A549 treated with dexamethasone at 1 μM for 4 hours (cell line): ENCODE measurements at places on chromosomes 5 and 9. TPM values are rescaled to one million over a fixed set of nuclear protein-coding genes. Genes with fewer than 3 reads are reported as not detected.

The CARD6 gene
- 2.3 to 3.2 TPM (median 2.6 TPM) in 5 replicates for total RNA-seq

The DBH gene
- total RNA-seq = not detected in 5 replicates

The PCDHB13 gene
- 0.04 to 0.09 TPM (median 0.07 TPM) in 5 replicates for total RNA-seq

The SPINK4 gene
- not detected in 5 replicates for total RNA-seq

The SELENOP gene
- 0.13 to 0.34 TPM (median 0.21 TPM) in 5 replicates for total RNA-seq

The RMRP gene
- total RNA-seq = 4.7 to 10.3 TPM (median 5.3 TPM) in 3 of 5 replicates, not detected in the others

The ZNF354B gene
- total RNA-seq = 3.8 to 5.5 TPM (median 4.3 TPM) in 5 replicates

The TAL2 gene
- total RNA-seq = 0.15 to 0.45 TPM (median 0.22 TPM) in 4 of 5 replicates, not detected in the other

The PTGDS gene
- total RNA-seq = 0.28 to 1.4 TPM (median 0.77 TPM) in 5 replicates

The TICAM2 gene
- total RNA-seq = 0.87 to 1.5 TPM (median 1.1 TPM) in 5 replicates

The CDH9 gene
- total RNA-seq = not detected in 5 replicates

The IRX2 gene
- 1.4 to 2.4 TPM (median 2.1 TPM) in 5 replicates for total RNA-seq

The GAS1 gene
- total RNA-seq = 0.06 to 0.13 TPM (median 0.06 TPM) in 5 replicates

The JAKMIP2 gene
- total RNA-seq = not detected in 5 replicates

The CCL27 gene
- total RNA-seq = 0.13 TPM in 2 of 5 replicates, not detected in the others

The PCDHGB2 gene
- 0.05 to 0.16 TPM (median 0.11 TPM) in 5 replicates for total RNA-seq

The MYMK gene
- not detected in 5 replicates for total RNA-seq

The ADAMTS16 gene
- total RNA-seq = 1.3 to 1.5 TPM (median 1.4 TPM) in 5 replicates

The PCDHGC3 gene
- 6.1 to 7.2 TPM (median 6.6 TPM) in 5 replicates for total RNA-seq

The TMEM174 gene
- total RNA-seq = not detected in 5 replicates
